ENCODE measurements at places on chromosomes 1 and 21.
A peak's percentile ranks its signal among the peaks of the same experiment; 100 is the strongest.

- no peak for DNase-seq
Measured at GRCh38 chr1:112165375-112165774, 175.9 kb upstream of the KCND3 start.

GRCh38 chr1:227543283-227544066 is 19.9 kb upstream of the ZNF678 start:
- DNase-seq, result no peak

- no peak for DNase-seq
Measured at GRCh38 chr1:87051965-87052364, 137.5 kb downstream of the HS2ST1 start.

- no peak for DNase-seq
Measured at GRCh38 chr1:208177656-208178055, 66.5 kb downstream of the PLXNA2 start.

GRCh38 chr21:41363370-41364270 is 1.8 kb downstream of the MX2 start:
- no peak for DNase-seq

- no peak for DNase-seq
Measured at GRCh38 chr1:162317621-162318020, 59.0 kb downstream of the SPATA46 start.

- DNase-seq, result no peak
Measured at GRCh38 chr1:26999440-26999987, 6.0 kb downstream of the TRNP1 start.

- peak; percentile 91 for DNase-seq
Measured at GRCh38 chr1:160085686-160086455, 4.5 kb downstream of the KCNJ9 start.

DNA sequence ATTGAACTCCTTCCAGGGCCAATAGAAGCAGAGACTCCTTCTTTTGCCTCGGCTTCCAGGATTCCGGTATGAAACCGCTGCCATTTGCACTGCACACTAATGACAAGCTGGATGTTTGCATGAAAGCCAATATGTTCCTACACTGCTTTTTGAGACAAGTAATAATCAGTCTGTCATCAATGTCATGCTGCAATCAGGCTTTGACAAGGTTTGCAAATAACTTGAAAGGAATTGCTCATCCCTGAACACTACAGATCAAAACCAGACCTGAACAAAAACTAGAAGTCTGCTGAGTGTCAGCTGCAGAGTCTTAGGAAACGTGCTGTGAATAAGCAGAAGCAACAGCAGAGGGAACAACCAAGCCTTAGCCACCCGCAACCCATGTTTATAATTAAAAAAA is 720.7 kb upstream of the CXADR start:
- no peak for DNase-seq

GRCh38 chr1:235329139-235329902 is 951 bp downstream of the GGPS1 start:
- DNase-seq, result peak; percentile 8

GRCh38 chr1:94332952-94333351 is 85.2 kb upstream of the ABCD3 start:
- no peak for DNase-seq

GRCh38 chr1:187928288-187928687 is 1099.5 kb downstream of the PLA2G4A start:
- DNase-seq, result no peak

DNA sequence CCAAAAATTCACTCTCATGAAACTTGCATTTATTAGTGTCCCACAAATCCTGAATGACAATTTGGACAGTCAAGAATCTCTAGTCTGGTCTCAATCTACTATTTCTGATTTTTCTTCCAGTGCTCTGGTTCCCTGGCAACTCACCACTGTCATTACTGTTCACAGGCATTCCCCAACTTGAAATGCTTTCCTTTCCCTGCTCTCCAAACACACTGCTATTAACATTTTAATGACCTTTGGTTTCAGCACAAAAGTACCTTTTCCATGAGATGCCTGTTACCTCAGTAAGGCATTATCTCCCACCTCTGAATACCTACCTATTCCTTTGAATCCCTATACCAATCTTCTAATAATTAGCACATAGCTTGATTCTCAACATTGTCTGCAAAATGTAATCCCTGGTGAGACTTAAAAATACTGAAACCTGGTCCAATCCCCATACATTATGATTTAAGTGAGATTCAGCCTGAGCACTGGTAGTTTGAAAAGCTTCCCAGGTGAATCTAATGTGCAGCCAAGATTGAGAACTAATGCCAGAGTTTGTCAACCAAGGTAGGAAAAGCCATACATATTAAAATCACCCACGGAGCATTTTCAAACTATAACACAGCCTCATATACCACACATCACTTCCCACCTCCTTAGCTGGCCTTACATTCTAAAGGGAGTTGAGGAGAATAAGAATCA is 11.7 kb upstream of the ANGPTL3 start:
- no peak for DNase-seq

DNA sequence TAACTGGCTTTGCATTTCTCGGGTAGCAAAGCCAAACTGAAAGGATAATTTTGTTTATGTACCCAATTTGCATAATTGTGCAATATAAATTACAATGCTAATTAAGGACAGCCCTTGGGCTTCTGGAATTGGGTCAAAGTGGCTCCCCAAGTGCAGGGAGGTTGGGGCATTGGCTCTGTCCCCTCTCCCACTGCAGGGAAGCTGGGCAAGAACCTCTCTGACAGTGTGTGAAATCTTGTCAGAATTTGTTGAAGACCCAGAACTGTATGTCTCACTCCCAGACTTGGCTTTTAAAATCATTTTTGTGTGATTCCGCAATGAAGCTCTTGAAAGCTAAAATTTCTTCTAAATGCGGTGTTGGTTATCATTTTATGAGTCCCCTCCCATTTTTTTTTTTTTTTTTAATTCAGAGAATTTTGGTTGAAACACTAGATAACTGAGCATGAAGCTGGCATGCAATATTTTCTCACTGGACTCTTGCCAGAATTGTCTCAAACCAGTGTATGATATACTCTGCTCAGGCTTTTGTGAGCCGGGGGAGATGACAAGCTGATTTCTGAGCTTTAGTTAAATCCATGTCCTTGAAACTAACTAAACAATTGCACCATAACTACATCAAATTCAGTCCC is 878.9 kb upstream of the CXADR start:
- DNase-seq, result peak; percentile 41

DNA sequence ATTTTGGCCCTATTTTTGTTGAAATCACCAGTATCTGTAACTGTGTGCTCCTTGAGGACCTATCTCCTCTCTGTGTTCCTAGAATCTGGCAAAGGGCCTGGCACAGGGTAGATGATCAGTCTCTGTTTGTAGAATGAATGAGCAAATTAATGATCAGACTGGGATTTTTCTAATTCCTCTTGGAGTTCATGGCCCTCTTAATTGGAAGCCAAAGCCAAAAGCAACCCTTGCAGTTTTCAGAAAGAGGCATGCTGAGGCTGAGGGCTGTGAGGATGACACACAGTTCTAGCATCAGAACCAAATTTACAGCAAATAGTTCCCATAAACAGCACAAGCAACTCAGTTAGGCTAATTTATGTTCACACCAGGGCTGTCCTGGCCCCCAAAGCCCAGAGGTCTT is 111.1 kb upstream of the BEND5 start:
- DNase-seq, result no peak

DNA sequence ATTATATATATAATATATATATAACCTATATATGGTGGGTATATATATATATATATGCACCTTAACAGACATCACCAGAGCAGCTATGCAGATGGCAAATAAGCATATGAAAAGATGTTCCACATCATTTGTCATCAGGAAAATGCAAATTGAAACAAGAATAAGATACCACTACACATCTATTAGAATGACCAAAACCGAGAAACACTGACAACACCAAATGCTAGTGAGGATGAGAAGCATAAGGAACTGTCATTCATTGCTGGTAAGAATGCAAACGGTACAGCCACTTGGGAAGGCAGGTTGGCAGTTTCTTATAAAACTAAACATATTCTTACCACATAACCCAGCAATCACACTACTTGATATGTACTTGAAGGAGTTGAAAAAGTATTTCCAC is 219.8 kb upstream of the PRMT6 start:
- DNase-seq, result no peak

DNA sequence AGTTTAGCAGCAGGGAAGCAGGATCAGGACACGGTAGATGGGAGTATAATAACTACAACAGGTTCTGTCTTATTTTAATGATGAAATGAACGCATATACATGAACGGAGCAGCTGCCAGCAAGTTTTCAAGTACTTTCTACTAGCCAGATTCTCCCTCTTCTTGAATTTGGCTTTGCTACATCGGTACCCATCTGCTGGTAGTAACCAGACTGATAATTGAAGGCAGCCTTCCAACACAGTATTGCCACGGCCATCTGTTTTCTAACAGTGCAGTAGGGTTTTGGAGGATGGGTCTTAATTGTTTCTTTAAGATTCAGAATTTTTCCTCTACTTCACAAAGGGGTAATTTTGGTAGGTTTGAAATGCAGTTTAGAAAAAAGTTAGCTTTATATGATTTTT is 33.4 kb downstream of the CENPF start:
- peak; percentile 57 for DNase-seq

DNA sequence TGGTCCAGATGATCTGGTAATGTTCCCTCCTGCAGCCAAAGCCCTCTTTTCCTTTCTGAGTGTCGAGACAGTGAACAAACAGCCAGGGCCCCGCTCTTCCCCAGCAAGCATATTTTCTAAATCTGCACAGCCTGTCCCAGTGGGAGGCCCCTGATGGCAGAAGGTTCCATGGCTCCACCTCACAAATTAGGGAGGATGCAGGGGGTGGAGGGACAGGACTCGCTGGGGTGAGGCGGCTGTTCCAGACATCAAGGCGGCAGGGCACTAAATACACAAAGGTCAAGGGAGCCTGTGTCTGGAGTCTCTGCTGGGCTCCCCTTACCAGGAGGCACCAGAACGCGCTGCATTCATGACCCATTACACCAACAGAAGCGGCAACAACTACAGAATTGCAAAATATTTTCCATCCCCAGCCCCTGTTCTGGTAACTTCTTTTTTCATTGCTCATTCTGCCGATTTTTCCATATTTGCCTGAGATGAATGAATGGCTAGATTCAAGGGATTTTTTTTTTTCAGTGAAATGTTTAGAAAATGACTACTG is 27.0 kb upstream of the PRELP start:
- peak; percentile 80 for DNase-seq

DNA sequence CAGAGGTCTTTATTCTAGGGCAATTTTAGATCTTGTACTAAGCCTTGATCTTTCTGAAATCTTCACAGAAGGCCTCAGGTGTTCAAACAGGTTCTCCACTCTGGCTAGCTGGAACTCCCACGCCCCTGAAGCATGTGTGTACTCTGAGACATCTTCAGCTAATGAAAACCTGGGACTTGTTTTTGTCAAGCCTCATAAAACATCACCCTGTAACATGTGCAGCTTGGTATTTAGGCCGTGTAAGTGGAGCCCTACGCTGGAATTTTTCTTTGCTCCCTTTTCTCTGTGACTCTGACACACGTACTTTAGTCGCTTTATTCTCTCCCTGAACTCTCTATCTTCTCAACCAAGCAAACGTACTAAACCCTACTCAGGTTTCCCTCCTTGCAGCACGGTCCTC is 701.9 kb upstream of the ZP4 start:
- no peak for DNase-seq

DNA sequence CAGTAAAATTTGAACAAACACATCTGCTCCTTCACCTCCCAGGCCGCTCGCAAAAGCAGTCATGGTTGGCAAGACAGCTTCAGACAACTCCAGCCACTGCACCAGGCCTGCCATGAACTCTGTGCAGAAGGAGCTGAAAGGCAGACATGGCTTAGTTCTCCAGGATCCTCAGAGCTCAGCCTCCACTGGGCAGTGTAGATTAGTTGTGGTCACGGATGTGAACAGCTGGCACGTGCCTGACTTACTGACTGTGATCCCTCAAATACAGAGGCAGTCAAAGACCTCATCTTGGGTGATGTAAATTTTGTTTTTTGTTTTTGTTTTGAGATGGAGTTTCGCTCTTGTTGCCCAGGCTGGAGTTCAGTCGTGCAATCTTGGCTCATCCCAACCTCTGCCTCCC is 28.4 kb downstream of the TMCO4 start:
- no peak for DNase-seq

GRCh38 chr1:8554956-8555534 is 237.1 kb downstream of the SLC45A1 start:
- no peak for DNase-seq

DNA sequence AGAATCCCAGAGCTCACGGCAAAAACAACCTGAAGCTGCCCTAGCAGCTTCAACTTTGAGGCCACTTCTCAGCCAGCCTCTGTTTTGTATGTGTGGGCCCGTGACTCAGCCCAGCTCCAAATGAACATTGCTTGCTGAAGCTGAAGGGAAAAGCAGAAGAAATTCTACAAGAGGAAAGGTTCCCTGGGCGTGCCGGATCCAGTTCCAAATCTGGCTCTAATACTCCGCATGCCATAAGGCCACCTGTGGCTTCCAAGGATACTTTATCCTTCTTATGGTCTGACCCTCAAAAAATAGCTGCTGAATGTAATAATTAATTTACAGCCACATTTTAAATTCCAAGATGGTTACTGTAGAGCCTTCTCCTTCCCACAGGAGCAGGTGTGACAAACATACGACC is 24.3 kb downstream of the TSPAN2 start:
- DNase-seq, result no peak

DNA sequence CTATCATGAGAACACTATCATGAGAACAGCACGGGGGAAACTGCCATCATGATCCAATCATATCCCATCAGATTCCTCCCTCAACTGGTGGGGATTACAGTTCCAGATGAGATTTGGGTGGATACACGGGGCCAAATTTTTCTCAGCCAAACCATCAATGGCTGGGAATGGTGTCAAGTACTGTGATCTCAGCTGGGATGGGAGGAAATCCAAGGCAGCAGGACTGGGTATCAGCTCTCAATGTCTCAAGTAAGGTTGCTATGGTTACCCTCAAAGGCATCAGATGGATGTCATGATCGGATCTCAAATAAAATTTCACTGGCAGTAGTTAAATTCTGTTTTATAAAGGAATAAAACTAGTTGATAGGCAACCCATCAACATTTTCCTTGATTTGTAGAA is 399.0 kb downstream of the KCNT2 start:
- no peak for DNase-seq

DNA sequence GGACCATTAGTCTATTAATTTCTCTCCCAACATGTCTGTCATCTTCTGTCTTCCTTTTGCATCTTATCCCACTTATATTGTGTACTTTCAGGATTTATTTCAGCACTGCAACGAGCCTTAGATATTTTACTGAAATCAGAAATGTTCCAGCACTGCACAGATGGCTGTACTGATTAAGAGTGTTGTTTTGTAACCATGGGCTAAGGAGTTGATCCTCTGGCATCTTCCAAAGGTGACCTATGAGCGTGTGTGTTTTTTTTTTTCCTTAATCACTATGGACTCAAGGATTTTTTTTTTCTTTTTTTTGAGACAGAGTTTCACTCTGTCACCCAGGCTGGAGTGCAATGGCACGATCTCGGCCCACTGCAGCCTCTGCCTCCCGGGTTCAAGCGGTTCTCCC is 7.1 kb upstream of the DDX59 start:
- no peak for DNase-seq
